ENCODE measurements at places on chromosomes 2 and 18.

DNA sequence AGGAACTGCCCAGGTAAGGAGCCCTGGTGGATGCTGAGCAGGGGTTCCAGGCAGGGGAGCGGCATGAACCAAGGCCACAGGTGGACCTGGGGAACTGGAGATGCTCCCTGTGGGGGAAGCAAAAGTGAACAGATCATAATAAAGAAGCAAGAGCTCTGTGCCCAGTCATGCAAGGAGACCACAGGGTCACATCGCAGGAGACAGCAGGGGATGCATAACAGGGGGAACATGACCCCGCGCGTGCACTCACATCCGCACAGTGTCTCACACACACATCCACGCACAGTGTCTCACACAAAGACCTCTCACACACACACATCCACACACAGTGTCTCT is 473.3 kb upstream of the HS6ST1 start:
- no peak for DNase-seq

DNA sequence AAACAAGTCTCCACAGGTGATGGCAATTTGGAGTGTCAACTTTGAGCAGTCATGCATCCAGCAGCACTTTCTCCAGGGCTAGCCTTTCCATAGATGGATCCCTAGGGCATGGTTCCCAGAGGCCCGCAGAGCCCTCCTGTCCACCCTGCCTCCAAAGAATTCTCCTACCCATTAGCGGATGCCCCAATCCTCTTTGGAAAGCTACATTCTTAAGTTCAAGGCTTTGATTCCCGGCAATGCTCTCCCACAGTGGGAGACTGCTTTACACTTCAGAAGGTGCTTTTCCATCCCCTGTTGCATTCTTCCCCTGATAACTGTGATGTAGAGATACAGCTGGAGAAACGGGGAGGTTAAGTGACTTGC is 61.3 kb downstream of the ACAA2 start:
- DNase-seq, result no peak

DNA sequence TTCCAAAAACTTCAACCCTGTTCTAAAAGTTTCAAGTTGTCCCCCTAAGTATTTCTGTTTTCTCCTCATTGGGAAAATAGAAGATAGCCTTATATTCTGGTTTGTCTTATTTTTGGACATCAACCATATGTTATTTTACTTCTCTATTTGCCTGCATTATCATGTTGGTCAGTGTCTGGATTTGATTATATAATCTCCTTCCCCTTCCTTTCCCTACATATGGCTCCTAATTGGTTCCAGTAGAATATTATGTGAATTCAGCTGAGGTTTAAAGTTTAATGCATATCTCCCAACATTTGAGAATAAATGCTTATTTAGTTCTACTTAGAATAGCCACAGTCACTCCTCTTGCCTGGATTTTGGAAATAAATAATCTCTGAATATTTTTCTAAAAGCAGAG is 66.9 kb downstream of the OXER1 start:
- no peak for DNase-seq

- no peak for DNase-seq
Observed at GRCh38 chr2:19676770-19677169, 225.0 kb downstream of the TTC32 start.

- peak; percentile 54 for DNase-seq
Observed at GRCh38 chr2:111618978-111619902, 264.8 kb downstream of the ANAPC1 start.

DNA sequence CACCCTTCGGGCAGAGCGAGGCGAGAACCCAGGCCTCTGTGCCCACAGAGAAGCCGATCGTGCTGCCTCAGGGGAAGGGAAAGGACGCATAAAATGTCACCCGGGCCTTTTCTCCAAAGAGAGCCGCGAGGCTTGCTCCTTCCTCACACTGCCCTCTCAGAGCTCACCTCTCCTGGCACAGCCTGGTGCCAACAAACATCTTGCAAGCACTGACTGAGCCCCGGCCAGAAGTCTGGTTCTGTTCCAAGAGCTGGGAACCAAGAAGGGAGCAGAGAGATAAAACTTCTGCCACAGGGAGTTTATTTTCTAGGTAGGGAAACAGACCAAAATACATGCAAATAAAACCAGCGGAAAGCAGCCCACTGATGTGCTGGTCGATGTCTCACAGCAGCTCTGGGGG is 13.6 kb upstream of the ADI1 start:
- no peak for DNase-seq

DNA sequence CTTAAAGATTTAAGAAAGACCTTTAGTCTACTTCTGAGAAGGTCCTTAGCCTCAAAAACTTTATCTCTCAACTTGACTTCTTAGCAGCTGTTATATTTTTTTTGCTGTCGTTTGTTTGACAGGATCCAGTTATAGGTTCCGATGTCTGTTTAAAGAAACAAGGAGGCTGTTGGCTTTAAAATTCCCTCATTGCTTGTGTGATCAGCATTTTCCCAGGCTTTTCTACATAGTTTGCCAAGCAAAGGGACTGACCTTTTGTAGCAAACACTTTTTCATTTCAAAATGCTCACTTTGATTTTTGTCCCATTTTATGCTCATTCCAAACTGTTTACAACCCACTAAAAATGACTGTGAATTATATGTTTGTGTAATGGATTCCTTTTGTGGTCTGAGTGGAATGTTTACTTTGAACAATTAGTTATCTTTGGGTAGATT is 394.9 kb downstream of the ARHGAP15 start:
- DNase-seq, result no peak

- DNase-seq, result no peak
Observed at GRCh38 chr2:128682266-128682665, 363.6 kb upstream of the HS6ST1 start.

DNA sequence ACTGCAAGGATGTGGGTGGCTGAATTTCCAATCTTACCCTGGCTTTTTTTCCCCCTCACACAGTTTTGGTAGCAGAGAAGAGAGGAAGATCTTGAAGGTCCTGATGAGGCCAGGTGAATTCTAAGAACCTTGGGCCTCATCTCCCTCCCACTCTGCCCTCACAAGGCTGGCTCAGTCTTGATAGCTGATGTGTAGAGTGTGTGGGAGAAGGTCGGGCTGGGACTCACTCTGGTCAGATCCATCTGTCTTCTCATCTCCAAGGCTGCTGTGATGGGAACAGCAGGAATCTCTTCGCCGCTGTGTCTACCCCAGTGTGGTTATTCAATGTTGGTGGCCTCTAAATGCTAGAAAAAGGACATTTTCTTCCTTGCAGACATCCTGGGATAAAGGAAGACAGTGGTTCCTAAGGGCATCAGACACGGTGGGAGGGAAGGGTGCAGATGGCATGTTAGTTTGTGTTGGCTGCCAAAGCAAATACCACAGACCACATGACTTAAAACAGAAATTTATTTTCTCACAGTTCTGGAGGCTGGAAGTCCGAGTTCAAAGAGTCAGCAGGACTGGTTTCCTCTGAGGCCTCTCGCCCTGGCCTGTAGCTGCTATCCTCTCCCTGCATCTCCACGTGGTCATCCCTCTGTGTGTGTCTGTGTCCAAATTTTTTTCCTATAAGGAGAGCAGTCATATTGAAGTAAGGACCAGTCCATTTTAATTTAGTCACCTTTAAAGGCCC is 37.6 kb upstream of the MGAT4A start:
- DNase-seq, result no peak

- no peak for DNase-seq
Observed at GRCh38 chr2:172097557-172098131, 5.1 kb downstream of the DLX2 start.

DNA sequence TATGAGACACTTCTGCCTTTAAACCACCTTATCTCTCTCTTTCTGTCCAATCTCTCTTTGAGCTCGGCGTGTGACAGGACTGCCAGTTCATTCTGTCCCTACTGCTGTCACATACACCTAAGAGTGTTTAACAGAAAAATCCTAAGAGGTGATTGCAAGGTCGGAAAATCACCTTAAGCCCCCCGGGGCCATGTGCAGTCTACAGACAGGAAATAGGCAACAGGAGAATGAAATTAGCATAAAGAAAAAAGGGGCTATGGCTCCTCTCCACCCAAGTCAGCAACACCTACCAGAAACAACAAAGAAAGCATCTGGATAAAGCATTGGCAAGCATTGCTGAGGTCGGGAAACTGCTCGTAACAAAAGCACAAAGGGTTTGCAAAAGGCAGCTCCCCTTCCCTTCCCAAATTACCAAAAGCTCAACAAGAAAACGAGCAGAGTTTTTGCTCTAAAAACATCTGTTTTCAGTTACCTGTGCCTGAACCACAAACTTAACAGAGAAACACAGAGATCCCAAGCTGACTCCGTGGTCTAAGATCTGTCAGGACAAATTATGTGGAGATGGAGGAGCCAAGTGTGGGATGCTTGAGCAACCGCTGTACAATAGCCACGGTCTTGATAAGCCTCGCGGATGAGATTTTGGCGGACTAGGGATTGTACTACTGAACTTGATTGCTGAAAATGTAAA is 30.4 kb downstream of the ANKRD44 start:
- DNase-seq, result no peak

GRCh38 chr2:230942920-230943896 is 18.2 kb upstream of the GPR55 start:
- DNase-seq, result peak; percentile 91

- no peak for DNase-seq
Observed at GRCh38 chr18:30763902-30764350, 278.6 kb downstream of the DSC3 start.

- no peak for DNase-seq
Observed at GRCh38 chr2:190451561-190452176, 43.5 kb downstream of the MFSD6 start.

GRCh38 chr2:74844752-74845151 is 10.8 kb downstream of the HK2 start:
- DNase-seq, result no peak

DNA sequence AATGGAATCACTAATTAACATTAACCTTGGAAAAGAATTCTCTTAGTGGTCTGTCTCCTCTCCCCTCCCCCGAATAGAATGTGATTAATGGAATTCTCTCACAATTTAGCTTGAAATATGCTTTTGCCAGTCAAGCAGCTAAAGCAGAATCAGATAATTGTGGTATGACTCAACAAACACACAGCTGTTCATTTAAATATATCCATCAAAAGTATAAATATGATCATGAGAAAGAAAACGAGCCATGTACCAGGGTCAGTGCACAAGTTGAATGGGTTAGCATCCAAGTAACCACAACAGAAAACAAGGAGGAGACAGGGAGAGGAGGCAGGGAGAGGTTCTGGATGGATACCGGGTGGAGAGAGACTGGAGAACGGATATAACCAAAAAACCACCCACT is 66.9 kb downstream of the ACVR1 start:
- DNase-seq, result no peak

Measured in inflammatory macrophage (primary cell).